ENCODE measurements at places on chromosomes 4 and X. TPM values are rescaled to one million over a fixed set of nuclear protein-coding genes. Genes with fewer than 3 reads are reported as not detected.

The ESX1 gene
- not detected for polyA plus RNA-seq

The MMRN1 gene
- polyA plus RNA-seq = 0.07 TPM

The ADRA2C gene
- not detected for polyA plus RNA-seq

The CXCL6 gene
- polyA plus RNA-seq = not detected

The YIPF7 gene
- polyA plus RNA-seq = not detected

The KLF8 gene
- polyA plus RNA-seq = 1.5 TPM

- no peak for DNase-seq
These were observed 37.4 kb downstream of the GPC3 start for GRCh38 chrX:133947996-133948395.

GRCh38 chr4:114472269-114473032 is 126.2 kb upstream of the UGT8 start:
- DNase-seq = no peak

GRCh38 chr4:150315175-150315574 is 236.9 kb downstream of the DCLK2 start:
- no peak for DNase-seq

The ITM2A gene
- polyA plus RNA-seq = 1.9 TPM

- no peak for DNase-seq
These were observed 36.0 kb downstream of the HTR2C start for GRCh38 chrX:114619874-114620273.

DNA sequence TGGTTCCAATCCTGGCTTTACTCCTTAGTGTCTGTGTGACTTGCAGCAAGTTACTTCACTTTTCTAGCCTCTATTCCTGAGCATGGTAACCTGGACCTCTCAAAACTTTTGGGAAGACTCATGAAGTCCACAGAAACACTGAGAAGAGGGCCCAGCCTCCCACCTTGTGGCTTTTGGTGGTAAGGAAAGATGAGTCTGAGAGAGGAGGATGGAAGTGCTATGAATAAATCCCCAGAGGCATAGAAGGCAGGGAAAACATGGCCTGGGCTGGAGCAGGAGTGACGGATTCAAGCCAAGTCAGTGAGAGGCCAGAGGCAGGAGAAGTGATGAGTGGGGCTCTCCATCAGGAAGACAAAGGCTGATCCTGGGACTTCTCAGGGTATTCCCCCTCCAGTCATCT is 10.9 kb upstream of the MAGEA4 start:
- no peak for DNase-seq

The GAGE12E gene
- polyA plus RNA-seq = not detected

The SPARCL1 gene
- polyA plus RNA-seq = not detected

The RBM47 gene
- polyA plus RNA-seq = 92.8 TPM

- DNase-seq = no peak
These were observed 1.1 kb upstream of the SLBP start for GRCh38 chr4:1713003-1713851.

Data from CD14-positive monocyte (primary cell).